ENCODE measurements at places on chromosomes 4 and X.

DNA sequence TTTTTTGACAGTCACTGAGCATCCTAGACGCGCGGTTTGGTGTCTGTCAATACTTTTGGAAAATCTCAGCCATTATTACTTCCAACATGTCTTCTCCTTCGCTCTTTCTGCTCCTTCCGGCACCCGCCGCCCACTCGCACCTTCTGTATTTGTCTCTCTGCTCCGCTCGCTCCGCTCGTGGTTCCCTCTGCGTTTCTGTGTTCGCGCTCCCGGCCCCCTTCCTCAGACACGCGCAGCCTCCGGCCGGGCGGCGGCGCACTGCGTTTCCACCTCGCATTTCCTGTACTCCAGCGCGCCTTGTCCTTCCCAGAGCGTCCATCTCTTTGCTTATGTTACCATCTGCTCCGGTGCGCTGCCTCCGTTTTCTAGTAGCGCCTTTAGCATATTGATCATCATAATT is 21.1 kb downstream of the PDE6B start:
- no peak for DNase-seq

DNA sequence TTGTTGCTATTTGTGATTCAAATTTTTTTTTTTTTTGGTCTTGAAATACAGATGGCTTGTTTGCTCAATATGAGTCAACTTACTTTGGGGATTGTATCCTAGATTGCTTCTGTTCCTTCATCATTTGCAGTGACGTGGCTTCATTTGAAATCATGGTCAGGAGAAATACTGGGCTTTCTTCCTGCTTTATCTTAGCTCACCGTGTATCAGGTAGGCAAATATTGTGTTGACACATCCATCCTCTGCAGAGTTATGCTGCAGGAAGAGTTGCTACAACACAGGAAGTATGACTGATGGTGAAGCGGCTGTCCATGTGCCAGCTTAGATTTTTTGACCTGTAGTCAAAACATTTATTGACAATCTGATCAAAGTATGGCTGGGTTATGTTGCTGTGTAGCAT is 232.2 kb downstream of the C4orf33 start:
- no peak for DNase-seq

- no peak for DNase-seq
Measured at GRCh38 chr4:39970671-39971640, 6.8 kb downstream of the PDS5A start.

GRCh38 chr4:96993560-96993959 is 1149.7 kb downstream of the STPG2 start:
- no peak for DNase-seq

GRCh38 chr4:111028795-111029194 is 405.9 kb upstream of the PITX2 start:
- DNase-seq: no peak

GRCh38 chrX:21802839-21803238 is 36.6 kb upstream of the MBTPS2 start:
- DNase-seq: no peak

DNA sequence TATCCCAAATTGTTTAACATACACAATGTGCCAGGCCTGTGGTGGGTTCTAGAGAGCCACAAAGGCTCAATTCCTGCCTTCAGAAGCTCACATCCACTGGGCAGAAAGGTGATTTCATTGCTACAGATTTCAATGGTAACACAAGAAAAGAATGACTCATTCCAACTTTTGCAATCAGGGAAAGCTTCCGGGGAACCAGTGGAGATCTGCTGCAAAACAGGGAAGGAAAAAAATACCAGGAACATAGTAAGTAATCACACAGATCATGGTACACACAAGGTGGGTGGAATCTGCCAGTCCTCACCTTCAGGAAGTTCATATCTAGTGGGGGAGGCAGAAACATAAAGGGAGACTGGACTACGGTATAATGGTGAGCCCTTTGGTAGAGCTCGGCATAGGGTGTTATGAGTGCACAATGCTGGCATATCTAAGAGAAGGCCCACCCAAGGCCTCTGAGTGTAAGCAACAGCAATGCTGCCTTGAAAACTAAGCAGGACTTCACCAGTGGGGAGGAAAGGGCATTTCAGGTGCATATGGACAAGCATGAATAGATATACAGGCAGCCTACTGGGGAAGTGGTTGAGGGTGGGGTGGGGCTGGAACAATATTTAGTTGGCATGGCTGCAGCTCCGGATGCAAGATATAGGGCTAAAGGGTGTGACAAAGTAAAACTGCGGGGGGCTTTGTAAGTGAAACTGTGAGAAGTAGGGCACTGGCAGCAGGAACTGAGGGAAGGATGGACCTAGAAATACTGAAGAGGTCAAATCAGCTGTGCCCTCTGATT is 24.2 kb downstream of the GPRIN3 start:
- DNase-seq: no peak

DNA sequence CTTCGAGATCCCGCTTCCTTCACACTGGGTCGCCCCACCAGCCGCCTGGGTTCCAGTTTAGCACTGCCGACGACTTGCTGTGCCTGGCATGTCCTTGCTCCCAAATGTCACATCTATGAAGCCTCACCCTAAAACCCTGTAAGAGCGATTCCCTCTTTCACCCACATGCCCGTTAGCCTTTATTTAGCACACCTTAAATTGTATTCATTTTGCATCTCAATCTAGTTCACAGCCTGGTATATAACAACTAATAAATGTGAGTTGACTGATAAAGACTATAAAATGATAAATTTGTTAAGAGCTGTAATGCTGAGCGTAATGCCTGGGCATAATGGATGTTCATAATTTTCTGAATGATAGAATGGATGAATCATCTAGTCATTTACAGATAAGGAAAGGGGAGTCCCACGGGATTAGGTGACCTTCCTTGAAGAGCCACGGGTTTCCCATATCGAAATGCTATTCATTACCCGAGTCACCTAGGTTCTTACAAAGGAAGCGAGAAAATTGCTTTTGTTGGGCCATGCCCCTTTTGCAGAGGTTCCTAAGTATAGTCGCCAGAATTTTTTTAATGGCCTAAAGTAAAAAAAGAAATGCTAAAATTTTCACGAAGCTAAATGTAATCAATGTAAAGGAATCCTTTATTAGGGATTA is 1.1 kb upstream of the AP1S2 start:
- no peak for DNase-seq

DNA sequence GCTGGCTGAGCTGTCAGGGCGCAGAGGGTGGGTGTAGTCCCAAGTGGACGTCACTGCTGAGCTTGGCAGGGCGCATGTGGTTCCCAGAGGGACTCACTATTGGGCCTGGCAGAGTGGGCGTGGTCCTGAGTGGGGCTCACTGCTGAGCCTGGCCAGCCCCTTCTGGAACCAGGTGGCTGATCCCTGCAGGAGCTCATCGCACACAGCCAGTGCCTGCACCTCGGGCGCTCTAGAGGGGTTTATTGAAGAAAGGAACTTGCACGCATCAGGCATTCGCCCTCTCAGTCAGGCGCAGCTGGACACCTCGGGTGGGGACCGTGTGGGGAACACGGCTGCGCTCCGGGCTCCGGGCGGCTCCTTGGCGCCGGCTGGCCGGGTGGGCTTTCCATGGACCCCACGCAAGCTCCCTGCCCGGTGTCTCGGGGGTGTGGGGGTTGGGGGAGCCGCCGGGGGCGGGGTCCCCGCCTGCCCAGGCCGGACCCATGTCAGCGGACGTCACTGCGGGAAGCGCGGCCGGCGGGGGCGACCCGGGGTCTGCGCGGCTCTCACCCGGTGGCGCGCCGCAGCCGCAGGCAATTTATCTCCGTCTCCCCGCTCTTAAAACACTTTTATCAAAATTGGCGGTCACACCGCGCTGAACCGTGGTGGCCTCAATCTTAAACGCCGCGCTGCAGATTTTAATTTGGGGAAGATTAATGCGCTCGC is 65.4 kb upstream of the NKX1-1 start:
- no peak for DNase-seq

GRCh38 chrX:127085939-127086338 is 266.4 kb downstream of the PRR32 start:
- no peak for DNase-seq

- no peak for DNase-seq
Measured at GRCh38 chr4:24807611-24808010, 12.2 kb downstream of the SOD3 start.

DNA sequence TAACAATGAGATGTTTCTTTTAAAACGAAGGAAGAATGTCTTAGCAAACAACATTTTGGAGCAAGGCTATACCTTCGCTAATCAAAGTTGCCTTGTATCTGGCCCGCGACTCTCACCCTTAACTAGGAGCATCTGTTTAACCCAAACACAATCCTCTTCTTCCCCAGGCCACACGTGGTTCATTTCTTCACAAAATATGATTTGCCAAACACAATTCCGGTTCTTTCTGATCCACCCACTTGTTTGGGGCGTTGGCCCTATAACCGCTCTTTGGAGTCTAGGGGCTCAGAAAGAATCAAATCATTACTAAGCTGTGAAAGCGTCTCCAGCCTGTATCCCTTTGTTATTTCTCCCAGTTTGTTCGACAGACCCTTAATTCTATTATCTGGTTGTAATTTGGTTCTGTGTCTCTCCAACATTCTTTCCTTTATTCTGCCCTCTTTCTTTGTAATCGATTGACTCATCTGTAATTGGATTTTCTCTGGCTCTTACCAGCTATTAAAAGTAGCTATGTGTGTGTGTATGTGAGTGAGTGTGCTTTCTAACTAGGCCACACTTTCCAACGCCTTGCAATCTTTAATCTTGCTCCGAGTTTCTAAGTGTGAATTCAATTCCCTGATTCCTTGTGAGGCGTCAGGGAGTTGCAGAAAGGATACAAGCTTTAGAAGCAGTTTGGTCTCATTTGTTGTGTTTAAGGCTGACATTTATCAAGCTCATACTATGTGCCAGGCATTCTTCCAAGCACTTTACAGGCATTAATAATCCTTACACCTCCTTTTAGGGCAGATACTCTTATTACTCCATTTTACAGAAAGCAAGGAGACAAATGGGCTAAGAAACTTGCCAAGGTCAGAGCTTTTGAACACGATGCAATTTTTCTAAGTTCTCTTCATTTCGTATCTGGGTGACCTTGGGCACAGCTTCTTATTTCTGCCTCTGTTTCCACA is 138.6 kb upstream of the CPEB2 start:
- DNase-seq: no peak

DNA sequence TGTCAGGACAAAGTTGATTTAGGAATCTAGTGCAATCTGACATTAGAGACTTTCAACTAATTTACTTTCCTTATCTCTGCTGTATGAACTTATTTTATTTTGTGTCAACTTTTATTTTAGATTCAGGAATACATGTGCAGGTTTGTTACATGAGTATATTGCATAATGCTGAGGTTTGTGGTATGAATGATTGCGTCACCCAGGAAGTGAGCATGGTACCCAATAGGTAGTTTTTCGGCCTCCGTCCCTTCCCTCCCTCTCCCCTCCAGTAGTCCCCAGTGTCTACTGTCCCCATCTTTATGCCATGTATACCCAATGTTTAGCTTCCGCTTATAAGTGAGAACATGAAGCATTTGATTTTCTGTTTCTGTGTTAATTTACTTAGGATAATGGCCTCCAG is 68.7 kb upstream of the TEX13D start:
- no peak for DNase-seq

- DNase-seq: no peak
Measured at GRCh38 chr4:15968551-15969300, 5.8 kb upstream of the FGFBP2 start.

GRCh38 chr4:64497491-64497890 is 88.2 kb upstream of the TECRL start:
- DNase-seq: no peak

DNA sequence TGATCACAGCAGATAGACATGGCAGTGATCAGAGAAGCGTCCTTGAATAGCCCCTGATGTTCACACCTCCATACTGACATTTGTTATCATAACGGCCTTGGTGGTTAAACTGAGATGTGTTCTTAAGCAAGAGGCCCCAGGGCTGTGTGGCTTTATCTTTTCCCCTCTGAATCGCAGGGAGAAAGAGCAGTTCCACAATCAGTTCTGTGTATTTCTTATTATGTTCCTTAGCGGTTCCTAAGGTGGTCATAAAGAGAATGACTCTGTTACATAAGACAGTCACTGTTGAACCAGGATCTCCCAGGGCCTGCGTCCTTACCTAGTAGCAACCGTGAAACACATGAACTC is 52.8 kb upstream of the CBR4 start:
- DNase-seq: no peak

DNA sequence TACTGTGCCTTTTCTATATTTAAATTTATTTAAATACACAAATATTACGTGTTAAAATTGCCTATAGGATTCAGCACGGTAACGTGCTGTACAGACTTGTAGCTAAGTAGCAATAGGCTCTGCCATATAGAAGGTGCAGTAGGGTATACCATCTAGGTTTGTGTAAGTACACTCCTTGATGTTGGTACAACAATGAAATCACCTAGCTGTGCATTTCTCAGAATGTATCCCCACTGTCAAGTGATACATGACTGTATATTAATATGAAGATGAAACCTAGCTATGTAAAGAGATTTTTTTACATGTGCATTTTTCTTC is 431.2 kb downstream of the KCTD8 start:
- DNase-seq: no peak

- no peak for DNase-seq
Measured at GRCh38 chr4:164799410-164799809, 45.5 kb downstream of the SMIM31 start.

DNA sequence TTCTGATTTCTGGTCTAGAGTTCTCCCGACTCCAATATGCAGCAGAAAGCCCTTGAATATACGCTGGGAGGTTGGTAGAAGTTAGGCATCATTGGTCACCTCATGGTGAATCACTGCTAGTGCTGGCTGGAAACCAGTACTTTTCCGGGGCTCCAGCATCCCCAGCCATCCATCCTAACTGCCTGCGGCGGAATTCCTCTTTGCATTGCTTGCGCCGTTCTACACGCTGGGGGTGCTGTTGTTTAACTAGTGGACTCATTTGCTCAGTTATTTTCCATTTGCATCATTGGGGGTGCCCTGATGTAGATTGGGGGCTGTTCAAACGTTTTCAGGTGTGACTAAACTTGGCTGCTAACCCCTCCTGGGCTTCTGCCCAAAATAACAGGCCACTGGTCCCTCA is 23.3 kb upstream of the GPR50 start:
- no peak for DNase-seq

DNA sequence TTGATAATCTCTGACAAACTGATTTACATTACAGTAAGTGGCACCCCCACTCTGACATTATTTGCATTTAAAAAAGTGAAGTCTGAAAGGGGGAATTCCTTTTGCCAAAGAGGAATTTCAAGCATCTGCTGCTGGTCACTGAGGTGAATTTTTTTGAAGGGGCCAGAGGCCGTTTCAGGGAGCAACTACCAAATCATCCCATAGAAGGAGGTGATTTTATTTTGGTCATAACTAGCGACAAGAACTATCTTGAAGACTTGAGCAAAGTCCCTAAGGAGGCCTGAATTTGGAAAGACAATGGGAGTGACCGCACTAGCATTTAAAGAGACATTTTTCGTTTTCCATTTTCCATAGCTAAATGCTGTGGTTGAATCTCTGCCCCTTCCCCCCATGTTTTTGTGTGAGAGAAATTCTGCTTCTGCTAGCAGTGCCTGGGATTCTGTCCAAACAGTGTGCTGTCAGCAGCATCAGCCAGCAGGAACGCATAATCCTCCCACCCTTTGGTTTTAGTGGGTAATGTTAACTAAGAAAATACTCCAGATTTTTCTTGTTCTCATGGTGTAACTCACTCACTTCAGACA is 110.1 kb upstream of the MED14 start:
- no peak for DNase-seq

All from NCI-H1417 treated with DMSO at 0.1 percent for 48 hours (cell line).